ENCODE measurements at places on chromosomes 3 and 15.

GRCh38 chr3:43043793-43044192, 62.1 kb downstream of the POMGNT2 start:
- no peak overlapping the region for H3K27ac ChIP-seq
- no peaks in the 10 kb centered on the region for H3K27me3 ChIP-seq
- H3K4me3 ChIP-seq = no peak overlapping the region
- H3K4me1 ChIP-seq = no peaks in the 10 kb centered on the region

DNA sequence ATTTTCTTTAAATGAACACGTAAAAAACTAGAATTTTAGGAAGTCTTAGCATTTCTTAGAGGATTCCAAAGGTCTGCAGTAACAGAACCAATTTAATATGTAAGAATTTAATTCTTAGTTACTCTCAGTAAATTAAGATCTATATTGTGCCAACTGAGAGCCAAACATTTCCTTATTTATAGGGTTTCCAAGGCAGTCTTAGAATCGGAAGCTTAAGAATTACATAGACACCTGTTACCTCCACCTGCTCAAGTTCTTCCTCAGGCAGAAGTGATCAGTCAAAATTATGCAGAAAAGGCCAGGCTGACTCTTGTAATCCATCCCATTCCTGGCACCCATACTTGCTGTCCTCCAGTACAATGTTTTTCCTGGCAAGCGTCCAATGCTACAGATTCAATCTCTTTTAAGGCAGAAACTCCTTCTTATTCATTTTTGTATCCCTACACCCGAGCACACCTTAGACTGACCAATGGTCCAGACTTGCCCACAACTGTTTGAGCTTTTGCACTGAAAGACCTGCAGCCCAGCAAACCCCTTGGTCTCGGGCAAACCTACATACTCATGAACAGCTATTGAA, 64.3 kb downstream of the NCEH1 start:
- H3K36me3 ChIP-seq = no peaks in the 10 kb centered on the region
- H3K4me3 ChIP-seq = no peak overlapping the region
- DNase-seq = no peak
- no peaks in the 10 kb centered on the region for H3K27me3 ChIP-seq

GRCh38 chr3:155382396-155383042, 89.0 kb upstream of the STRIT1 start:
- H3K4me1 ChIP-seq = no peaks in the 10 kb centered on the region
- H3K4me3 ChIP-seq = no peak overlapping the region
- no peak overlapping the region for H3K27ac ChIP-seq
- no peak for DNase-seq

GRCh38 chr15:49900006-49900902, 218.8 kb downstream of the ATP8B4 start:
- no peaks in the 10 kb centered on the region for H3K27me3 ChIP-seq
- H3K36me3 ChIP-seq = no peaks in the 10 kb centered on the region
- H3K4me3 ChIP-seq = no peak overlapping the region
- H3K27ac ChIP-seq = no peak overlapping the region
- no peaks in the 10 kb centered on the region for H3K4me1 ChIP-seq

DNA sequence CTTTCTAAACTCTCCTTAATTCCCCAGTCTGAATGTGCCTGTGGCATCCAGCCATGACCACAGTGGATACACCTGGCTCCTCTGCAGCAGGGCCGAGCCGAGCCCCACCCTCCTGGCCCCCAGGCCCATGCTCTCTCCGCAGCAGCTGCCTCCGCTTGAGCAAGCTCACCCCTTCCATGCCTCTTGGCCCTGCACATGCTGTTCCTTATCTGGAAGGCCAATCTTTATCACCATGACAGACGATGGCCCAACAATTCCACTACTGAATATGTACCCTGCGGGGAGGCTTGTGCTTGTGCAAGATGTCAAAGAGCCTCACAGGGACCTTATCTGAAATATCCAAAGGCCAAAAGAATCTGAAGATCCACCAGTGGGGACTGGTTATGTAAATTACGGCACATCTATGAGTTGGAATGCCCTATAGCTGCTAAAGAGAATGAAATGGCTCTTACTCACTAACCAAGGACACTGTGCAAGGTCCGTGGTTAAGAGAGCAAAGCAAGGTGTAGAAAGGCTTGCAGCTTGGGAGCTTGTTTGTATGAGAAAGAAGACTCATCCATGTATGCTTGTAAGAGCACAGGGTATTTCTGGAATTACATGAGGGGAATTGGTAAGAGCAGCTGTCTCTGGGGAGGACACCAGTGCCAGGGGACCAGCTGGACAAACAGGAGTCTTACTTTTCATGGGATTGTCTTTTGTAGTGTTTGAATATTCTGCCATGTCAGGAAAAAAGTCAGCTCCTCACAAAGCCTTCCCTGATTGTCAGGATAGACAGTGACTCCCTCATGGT, 55.2 kb downstream of the WNT7A start:
- H3K4me1 ChIP-seq = no peaks in the 10 kb centered on the region
- peaks cover 6% of the 10 kb centered on the region for H3K36me3 ChIP-seq
- no peak for DNase-seq

GRCh38 chr3:190096345-190096744, 24.4 kb downstream of the P3H2 start:
- no peaks in the 10 kb centered on the region for H3K36me3 ChIP-seq
- H3K27me3 ChIP-seq = no peaks in the 10 kb centered on the region
- no peak overlapping the region for H3K27ac ChIP-seq
- DNase-seq = no peak

DNA sequence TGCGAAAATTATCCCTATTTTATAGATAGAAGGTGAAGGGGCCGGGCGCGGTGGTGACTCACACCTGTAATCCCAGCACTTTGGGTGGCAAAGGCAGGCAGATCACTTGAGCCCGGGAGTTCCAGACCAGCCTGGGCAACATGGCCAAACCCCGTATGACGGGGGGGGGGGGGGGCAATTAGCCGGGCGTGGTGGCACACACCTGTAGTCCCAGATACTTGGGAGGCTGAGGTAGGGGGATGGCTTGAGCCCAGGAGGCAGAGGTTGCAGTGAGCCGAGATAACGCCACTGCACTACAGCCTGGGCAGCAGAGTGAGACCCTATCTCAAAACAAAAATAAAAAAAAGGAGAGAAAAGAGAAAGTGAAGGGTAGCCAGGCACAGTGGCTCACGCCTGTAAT, 1.4 kb downstream of the AAGAB start:
- DNase-seq = no peak
- H3K4me3 ChIP-seq = peak overlapping the region; percentile 76
- no peaks in the 10 kb centered on the region for H3K36me3 ChIP-seq
- no peak overlapping the region for H3K27ac ChIP-seq

GRCh38 chr3:154926721-154927120, 153.4 kb upstream of the MME start:
- H3K27ac ChIP-seq = no peak overlapping the region
- no peaks in the 10 kb centered on the region for H3K27me3 ChIP-seq
- H3K4me3 ChIP-seq = no peak overlapping the region
- H3K4me1 ChIP-seq = no peaks in the 10 kb centered on the region
- no peak for DNase-seq
- no peaks in the 10 kb centered on the region for H3K36me3 ChIP-seq
